NCI-H69 (cell line): ENCODE measurements at places on chromosomes 6 and 20.
A peak's percentile ranks its signal among the peaks of the same experiment; 100 is the strongest.

DNA sequence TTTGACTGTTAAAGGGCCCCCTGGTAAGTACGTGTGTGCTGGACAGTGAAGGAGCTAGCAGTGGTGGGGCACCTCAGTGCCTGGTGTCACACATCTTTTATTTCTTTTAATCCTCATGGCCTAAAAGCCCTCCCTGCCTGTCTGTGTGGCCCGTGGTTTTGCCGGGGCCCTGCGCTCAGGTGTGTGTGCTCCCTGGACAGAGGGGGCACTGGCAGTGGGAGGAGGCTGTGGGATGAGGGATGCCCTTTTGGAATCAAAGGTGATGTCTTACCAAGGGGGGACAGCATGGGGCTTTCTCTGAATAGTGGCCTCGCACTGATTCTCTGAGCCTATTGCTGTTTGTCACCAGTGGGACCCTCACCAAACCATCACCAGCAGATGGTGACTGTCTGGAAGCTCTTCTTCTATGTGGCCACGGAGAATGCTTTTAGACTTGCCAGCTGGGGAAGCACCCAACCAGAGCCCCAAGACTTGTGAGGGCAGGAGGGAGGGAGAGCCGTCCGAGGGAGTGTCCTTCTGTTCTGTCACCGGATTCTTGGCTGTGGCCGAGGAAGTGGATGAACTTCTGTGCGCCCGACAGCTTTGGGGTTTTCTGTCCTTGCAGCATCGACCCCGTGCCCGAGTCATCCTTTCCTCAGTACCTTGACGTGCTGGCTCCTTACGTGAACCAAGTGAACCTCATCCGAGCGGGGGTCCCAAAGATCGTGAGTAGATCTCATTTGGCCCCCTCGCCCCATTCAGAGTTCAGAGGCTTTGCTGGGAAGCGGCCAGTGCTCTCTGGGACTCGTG is 18.1 kb downstream of the PNLDC1 start:
- DNase-seq = no peak

DNA sequence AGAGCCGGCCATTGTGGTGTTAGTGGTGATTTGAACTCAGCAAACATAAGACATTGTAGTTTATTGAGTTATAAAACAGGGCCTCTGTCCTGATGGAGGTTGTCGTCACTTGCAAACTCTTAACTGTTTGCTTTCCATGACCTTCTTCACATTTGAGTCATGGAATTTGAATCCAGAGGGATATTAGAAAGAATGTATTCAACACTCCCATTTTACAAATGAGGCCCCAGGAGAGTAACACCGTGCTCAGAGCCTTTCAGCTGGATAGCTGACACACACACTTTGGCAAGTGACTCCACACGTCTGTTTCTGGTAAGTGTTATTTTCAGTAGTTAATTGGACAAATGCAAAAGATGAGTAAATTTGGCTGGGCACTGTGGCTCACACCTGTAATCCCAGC is 72.4 kb upstream of the XRN2 start:
- no peak for DNase-seq

DNA sequence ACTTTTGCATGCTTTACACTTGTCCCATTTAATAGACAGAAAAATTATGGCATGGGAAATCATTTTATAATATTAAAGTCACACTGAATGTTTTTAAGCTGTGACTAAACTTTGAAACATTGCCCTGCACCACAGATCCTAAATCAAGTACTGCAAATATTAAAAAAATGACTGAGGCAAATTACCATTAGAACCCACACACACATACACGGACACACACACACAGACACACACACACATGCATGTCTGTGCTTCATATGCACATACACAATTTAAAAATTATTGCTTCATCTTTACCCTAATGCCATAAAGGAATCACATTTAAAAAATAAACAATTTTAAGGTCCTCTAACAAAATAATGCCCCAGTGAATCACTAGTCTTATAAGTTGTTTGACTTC is 19.9 kb downstream of the CYP24A1 start:
- DNase-seq = no peak

DNA sequence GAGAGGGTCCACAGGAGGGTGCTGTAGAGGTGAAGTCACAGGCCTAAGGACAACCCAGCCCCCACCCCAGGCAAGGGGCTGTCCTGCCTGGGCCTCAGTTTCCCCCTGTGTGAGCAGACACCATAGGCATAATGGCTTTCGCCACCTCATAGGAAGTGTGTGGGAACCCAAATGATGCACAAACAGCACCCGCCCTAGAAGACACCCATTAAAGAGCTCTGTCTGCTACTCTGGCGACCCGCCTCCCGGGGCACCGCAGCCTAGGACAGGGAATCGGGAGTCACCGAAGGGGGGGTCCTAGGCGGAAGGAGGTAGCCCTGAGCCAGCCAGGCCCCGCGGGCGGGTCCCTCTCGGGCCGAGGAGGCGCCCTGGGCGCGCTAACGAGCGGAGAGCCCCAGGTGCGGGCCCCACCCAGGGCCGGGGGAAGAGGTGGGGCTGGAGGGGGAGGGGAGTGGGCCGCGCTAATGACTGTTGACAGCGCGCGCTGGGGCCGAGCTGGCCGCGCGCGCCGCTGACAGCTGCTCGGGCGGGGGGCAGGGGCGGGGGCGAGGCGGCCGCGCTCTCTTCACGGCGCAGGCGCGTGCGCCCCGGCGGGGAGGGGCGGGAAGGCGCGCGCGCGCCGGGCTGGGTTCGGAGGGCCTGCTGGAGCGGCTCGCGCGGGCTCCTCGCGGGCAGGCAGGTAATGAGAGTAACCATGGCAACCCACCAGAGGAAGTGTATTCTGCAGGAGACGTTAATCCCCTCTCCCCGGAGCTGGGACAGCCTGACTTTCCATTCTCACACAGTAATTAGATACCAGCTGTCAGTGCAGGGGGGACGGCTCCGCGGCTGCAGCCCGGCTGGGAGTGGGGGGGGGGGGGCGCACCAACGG is 48.9 kb downstream of the NOL4L start:
- DNase-seq = peak; percentile 100

DNA sequence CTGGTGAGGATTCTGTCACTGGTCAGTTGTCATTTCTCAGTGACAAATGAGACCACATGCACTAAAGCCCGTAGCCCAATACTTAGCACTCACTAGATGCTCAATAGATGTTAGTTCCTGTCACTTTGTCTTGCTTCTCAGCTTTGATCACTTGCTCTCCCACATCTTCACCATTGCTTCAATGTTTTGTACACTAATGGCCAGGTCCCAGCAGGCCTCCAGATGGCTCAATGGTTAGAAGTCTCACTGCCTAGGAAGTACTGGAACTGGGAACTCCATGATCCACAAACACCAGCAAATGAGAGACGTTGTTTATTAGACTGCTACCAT is 502.8 kb upstream of the JARID2 start:
- DNase-seq = no peak

- DNase-seq = no peak
Observed at GRCh38 chr6:163170294-163170883, 244.1 kb upstream of the QKI start.

DNA sequence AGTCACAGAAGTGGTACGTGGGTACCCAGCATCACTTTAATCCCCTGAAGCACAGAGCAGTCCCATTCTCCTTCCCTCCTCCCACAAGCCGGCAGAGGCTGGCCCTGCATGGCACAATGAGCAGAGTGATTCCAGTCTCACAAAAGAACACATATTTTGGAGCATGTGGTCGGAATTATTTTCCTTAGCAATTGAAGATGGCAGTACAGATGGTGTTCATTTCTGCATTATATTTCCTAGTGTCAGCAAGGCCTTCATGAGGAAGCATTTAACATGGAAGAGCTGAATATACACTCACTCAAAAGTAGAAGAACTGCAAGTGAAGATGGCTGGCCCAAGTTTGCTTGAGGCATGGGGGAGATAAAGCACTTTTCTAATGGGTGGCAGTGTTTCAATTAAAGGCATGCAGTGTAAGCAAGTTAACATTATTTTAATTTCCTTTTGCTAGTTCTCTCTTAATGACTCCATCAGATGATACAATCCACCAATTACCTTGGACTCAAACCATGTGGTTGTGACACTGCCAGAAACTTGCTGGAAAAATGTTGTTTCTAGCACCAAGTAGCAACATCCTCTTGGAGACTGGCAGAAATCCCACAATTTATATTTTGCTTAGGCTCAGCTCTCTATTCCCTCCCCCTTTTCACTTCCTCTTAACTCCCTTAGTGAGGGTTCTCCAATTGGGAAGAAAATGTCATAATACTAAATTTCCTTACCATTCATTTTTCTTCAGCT is 74.4 kb downstream of the ARHGAP18 start:
- DNase-seq = no peak

- DNase-seq = no peak
Observed at GRCh38 chr20:62160253-62160652, 16.7 kb downstream of the SS18L1 start.

DNA sequence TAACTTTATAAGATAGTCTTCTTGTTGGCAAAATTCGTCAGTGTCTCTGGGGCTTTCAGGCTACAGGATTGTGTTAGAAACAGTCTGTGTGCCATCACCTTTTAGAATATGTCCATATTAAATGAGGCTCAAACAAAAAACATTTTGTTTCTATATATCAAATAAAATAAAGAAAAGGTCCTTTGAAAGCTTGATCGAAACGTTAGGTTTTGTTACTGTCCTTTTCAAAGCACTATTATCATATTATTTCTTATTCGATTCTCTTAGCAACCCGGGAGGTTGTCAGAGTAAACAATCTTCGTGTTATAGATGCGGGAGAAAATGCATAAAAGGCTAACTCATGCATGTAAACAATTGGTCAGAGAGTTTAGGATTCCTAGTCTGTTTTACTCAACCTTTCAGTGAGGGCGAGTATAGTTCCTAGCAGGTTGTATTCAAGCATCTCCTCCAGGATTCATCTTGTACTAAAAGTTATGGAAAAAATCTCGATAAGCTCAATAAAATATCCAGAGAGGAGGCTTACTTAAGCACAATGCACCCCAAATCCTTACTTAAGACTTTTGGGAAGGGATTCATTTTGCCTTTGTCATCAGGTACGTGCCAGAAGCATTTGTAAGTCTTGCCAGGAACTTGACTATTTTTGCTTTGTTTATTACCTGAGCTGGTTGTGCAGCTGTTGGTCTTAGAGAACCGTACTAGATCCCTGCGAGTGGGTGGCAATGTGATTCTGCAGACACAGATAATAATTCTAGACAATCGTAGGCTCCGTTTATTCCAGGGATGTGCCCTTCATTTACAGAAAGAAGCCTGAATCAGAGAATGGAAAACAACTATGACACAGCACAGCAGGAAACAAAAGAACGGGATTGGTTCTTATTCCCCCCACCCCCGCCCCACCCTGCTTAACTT is 159.6 kb upstream of the ZNF217 start:
- no peak for DNase-seq

GRCh38 chr6:31900917-31901414 is 920 bp downstream of the ZBTB12 start:
- DNase-seq = peak; percentile 34

- no peak for DNase-seq
Observed at GRCh38 chr6:152471456-152472265, 165.5 kb downstream of the SYNE1 start.

DNA sequence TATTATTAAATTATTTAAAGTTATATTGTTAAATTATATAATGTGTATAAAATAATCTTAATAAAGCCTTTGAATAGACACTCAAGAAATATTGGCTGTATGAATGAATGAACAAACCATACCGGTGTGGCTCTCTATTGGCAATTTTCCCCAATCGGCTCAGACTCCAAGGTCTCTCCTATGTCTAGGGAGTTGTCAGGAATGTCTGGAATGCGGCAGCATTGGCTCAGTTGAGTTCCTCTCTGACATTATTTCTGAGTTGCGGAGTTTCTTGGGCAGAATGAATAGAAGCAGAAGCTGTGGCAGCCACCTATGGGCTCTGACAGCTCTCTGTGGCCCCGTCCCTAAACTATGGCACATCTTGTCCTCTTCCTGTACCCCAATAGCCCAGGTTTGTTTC is 111.0 kb downstream of the SOBP start:
- no peak for DNase-seq

- no peak for DNase-seq
Observed at GRCh38 chr20:48238781-48239180, 453.5 kb upstream of the SULF2 start.

DNA sequence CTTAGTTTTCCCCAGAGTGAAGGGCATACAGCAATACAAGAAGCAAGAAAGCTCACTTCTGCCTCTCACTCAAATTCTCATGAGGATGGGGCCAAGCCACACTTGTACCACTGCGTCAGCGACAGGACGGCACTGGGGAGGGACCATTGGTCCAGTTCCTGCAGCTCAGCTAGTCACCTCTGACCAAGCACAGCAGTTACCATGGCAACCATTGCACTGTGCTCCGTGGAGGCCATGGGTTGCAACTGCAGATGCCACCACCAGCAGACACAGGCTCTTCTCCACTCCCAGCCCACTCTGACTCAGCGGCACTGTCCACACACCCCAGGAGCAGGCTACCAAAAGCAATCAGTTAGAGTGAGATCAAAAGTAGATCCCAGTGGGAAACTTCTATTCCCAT is 441.1 kb upstream of the ARID1B start:
- peak; percentile 42 for DNase-seq

GRCh38 chr6:33877982-33878535 is 74.3 kb upstream of the MLN start:
- DNase-seq = peak; percentile 57

DNA sequence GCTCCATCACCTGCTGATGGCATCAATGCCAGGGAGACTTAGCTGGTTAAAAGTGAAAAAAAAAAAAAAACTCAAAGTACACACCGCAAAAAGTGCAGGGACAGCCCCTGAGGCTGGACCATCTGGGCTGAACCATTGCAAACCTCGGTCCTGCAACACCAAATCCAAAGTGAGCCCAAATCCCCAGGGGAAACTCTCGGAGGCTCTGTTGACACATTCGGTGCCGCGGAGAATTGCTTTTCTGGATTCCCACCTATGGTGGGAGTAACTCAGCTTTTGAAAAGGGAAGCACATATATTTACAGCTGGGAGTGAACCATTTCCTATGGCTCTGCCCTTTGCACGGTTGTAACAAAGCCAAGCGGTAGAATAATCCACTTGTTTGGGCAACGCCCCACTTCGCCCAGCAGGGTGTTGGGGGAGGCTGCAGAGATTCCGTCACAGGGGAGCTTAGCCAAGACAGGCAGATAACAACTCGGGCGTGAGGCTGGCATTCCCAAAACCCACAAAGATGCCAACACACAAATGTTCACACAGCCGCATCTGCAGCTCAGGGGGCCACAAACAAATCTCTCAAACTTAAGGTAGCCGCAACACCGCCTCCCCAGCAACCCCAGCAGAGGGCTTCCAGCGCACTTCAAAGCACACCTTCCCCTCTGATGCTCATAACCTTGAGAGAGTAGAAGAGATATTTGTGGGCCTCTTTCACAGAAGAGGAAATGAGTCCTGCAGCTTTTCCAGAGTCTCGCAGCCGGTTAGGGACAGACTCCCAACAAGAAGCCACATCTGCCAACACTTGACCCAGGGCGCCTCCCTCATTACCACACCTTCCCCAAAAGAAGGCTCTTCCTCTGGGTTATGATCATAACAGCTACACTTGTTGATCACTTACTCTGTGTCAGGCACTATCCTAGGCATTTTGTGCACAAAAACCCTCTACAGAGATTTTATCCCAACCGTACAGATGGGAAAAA is 11.4 kb downstream of the ZC3H12D start:
- peak; percentile 86 for DNase-seq

GRCh38 chr6:111119571-111120329 is 32.4 kb downstream of the SLC16A10 start:
- DNase-seq = no peak

- no peak for DNase-seq
Observed at GRCh38 chr6:4049246-4049645, 29.7 kb downstream of the FAM217A start.
